HEK293T (cell line): ENCODE measurements at places on chromosomes 13 and 19.

GRCh38 chr13:23159205-23159759 lies 21.5 kb upstream of the SGCG start:
- DNase-seq, result peak; percentile 41

- no peak for DNase-seq
Observed at GRCh38 chr19:10615429-10616023, 9.8 kb upstream of the SLC44A2 start.

GRCh38 chr13:54945973-54946372 lies 1917.4 kb downstream of the OLFM4 start:
- DNase-seq, result no peak

- no peak for DNase-seq
Observed at GRCh38 chr19:2547033-2547680, 71.2 kb downstream of the GADD45B start.

DNA sequence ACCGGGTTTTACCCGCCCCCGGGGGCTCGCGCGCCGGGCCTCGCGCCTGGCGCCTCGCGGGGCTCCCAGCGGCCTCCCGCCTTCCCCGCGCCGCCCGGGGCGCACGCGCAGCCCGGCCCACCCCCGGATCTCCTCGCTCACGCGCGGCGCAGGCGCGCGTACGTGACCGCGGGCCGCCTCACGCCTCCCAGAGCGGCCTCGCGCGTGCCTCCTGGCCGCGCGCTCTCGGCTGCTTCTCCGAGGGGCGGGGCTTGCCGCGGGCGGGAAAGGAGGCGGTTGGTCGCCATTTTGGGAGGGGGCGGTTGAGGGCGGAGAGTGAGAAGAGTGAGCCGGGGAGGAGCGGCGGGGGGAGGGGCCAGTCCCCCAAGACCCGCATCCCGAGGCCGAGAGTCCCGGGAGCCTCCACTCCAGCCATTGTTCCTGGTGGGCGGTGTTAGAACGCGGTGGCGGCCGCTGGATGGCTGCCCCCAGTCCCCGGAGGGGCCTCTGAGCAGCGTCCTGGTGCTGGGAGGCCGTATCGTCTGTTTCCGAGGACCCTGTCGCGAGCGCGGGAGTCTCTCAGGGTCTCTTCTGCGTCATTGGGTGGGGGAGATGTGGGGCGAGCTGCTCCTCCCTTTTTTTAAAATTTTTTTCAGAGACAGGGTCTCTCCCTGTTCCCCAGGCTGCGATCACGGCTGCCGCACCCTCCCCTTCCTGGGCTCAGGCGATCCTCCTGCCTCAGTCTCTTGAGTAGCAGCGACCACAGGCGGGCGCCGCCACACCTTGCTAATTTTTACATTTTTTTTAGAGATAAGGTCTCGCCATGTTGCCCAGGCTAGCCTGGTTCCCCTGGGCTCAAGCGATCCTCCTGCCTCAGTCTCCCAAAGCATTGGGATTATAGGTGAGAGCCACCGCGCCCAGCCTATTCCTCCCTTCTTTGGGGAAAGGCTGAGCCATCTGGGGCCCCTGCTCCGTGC lies at the start of gene ZNF541:
Gene ZNF541 (minus strand): TSS at position 78 of the 956 bp plus-strand sequence. CDS start 17,292 bp downstream, outside the sequence.
- no peak for DNase-seq

DNA sequence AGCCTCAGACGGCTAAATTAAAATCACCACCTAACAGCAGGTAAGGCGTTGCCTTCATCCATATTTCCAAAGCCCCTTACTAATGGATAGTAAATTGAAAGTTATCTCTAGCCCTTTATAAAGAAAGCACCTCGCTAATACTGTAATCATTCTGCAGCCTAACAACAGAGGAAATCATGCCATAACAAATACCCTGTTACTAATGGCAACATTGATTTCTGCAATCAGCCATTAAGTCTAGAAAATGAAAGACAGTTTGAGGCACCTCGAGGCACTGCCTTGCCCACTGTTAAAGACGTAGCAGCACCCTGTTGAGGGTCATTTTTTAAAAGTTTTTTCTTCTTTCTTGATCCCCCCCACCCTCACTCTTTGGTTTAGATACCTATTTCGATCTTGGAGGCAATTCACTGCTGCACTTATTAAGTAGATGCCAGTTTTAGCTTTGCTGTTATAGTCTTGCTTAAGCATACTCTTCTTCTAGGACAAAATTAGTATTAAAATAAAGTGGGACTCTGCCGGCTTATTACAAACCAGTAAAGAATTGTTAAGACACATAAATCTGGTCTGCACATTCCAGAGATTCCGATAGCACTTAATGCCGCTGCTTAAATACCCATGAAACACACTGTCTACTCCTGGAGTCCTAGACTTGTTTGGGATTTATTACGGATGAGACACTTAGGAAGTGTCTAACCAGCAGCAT lies 74.8 kb downstream of the ZNF536 start:
- no peak for DNase-seq

GRCh38 chr13:65860306-65860705 lies 1369.8 kb downstream of the PCDH9 start:
- no peak for DNase-seq

GRCh38 chr13:84126671-84127171 lies 244.4 kb upstream of the SLITRK1 start:
- DNase-seq, result no peak

DNA sequence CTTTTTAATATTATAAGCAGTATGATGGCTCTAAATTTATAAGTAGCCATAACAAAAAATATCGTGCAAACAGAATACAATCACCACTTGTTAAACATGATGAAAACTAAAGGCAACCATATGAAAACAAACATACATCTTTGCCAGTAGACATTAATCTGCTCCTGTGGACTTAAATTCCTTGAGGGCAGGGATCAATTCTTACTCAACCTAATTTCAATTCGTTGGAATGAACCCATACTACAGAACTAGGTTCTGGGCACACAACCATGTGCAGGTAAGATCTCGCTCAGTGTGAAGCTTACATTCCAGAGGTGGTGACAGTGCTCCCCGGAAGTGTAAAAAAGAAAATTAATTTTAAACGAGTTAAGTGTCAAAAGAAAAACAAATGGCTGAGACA lies 13.4 kb downstream of the TBC1D4 start:
- no peak for DNase-seq

- no peak for DNase-seq
Observed at GRCh38 chr19:34274827-34275625, 20.7 kb downstream of the GARRE1 start.

GRCh38 chr19:14115756-14116155 lies 1.8 kb downstream of the PRKACA start:
- DNase-seq, result no peak
